AG10803 (cell line): ENCODE measurements at places on chromosomes 3 and 15.

- no peak for DNase-seq
These were observed 31.5 kb upstream of the DYNC1LI1 start for GRCh38 chr3:32602206-32602605.

DNA sequence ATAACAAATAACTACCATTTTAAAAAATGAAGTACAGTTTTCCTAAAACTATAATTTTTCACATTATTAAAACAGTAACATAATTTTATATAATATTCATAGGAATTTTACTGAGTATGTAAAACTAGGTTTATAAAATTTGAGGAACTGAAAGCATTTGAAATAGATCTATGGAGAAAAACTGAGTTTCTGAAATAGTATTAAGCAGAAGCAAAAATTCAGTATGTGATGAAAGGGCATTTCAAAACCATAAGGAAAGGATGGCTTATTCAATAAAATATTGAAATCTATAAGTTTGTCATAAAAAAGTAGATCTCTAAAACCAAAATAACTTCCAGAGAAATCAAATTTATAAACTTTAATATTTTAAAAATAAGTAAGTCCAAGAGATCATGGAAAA lies 53.4 kb downstream of the GBE1 start:
- no peak for DNase-seq

DNA sequence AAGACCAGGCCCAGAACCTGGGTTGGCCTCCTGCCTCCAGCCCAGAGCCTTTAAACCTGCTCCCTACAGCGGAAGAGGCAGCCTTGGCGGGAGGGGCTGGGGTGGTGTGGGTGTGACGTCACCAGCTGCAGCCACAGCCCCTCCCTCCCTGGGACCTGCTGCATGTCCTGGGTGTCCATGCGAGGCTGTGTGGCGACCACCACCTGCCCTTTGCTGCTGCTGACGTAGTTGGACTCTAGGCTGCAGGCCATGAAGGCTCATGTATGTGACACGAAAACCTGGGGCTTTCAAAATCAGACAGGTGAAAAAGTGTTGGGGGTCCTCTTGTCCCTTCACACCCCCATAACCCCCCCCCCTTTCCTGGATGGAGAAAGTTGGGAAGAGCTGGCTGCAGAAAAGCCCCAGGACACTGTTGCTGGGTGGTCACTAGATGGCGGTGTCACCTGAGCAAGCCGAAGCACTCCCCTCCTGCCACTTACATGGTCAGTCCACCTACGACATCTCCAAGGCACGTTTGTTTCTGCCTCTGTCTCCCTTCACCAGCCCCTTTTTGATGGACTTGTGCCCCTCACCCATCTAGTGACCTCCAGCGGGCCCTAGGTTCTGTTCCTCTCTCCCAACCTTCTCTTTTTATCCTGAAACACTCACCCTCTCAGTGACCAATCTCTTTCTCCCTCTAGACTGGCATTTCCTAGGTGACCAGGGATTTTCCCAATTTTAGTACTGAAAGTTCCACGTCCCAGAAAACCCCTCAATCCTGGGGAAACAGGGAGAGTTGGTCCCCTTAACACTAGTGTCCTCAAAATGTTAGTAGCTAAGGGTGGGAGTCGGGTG lies 35.2 kb downstream of the SLC6A20 start:
- DNase-seq = peak; percentile 68

DNA sequence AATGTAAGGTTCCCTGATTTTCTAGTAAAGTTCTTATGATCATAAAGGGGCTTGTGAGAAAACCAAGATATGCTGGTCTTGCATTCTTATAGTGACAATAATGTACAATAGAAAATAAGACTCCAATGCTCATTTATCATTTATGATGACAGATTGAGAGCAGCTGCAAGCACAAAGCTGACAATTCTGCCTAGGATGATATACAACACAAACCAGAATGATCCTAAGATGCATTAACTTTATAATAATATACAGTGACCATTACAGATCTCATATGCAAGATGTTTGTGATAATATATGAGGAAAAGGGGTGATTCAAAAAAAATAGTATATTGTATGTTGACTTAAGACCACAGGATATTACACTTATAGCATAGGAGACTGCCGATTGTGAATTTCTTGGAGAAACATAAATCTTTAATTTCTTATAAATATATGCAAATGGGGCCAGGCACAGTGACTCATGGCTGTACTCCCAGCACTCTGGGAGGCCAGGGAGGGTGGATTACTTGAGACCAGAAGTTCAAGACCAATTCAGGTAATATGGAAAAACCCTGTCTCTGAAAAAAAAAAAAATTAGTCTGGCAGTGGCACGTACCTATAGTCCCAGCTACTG lies 387.0 kb downstream of the ZBBX start:
- DNase-seq = no peak

DNA sequence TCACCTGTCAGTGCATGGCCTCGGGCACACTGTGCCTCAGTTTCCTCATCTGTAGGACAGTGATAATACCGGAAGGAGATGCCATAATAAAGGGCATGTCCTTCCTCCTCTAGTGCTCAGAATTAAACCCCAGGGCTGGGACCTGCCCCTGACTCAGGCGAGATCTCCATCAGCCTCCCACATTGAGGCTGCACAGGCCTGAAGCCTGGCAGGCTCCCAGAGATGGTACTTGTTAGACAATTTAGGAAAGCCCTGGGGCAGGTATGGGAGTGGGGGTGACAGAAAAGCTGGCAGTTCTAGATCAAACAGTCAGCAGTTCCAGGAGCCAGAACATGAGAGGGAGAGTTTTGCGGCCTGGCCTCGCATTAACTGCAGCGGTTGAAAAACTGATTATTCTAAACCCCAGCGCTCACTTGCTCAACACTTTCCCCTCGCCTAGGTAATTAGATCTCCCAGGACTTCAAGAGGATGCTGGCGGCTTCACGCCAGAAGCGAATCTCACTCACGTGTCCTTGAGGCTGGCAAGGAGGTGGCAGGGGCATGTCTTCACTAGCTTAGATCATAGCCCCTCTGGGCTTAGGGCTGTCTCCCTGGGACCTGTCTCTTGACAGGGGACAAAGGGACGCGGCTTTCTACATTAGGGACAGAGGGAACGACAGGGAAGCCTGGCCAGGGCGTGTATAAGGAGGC lies 73.1 kb downstream of the ATP2B2 start:
- no peak for DNase-seq

DNA sequence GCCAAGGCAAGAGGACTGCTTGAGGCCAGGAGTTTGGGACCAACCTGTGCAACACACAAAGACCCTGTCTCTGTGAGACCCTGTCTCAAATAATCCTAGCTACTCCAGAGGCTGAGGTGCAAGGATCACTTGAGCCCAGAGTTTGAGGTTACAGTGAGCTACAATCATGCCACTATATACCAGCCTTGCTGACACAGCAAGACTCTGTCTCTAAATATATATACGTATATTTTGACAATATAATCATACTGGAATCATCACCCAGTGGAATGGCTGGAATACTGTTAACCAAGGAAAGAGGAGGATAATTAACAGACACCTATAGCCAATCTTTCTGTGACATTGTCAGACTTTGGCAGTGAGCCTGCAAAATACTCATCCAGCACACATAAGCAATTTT lies 9.0 kb upstream of the MAP1A start:
- no peak for DNase-seq

DNA sequence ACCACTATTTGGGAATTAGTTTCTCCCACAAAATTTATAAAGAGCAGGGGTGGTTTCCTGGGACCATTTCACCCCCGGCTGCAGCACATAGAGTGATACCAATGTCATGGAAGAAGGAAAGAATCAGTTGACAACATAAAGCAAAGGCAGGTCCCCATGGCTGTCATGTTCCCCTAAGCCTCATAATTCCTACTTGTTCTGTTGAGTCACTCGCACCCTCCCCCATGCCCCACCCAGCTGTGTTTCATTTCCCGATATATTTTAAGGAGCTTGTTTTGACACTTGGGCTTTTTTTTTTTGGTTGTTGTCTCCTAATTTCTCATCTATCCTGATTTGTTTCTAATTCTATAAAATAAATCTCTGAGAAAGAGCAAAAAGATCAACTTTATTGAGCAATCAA lies 24.9 kb downstream of the ERC2 start:
- no peak for DNase-seq

DNA sequence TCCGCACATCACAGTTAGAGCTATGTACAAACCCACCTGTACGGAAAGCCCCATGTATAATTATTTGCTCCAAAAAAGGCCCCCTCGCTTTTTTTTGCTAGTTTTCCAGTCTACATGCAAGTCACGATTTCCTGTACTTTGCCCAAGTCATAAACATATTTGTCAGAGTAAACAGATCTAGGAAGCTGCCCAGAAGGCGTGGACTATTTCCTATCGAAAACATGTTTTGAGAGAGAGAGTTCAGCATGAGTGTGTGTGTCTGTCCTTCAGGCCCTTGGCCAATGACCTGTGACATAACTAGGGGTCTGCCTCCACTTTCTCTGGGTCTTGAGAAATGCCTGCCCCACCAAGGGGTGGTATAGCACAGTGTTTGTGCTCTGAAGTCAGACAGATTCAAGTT lies 72.7 kb upstream of the HACD2 start:
- DNase-seq = peak; percentile 32

- DNase-seq = no peak
These were observed 14.0 kb upstream of the ALAS1 start for GRCh38 chr3:52183786-52184445.

DNA sequence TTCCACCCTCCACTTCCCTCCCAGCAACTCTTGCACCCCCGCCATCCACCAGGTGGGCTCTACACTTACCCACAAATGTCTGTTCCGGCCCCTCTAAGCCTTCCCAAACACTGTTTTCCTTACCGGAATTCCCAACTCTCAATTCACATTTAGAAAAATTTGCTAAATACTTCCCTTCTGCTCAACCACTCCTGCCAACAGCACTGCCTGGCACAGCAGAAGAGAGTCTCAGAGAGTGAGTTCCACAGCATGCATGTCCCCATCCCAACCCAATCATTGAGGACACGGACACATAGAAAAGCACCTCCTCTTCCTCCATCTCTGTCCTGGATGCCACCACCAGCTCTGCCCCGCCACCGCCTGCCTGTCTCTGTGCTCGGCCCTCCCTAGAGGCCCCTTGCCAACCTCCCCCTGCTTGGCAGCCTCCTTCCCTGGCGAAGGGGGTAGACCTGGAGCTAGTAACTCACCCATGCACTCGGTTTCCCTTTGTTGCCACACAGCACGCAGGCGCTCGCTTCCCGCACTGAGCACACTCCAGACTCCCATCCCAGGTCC lies 66.2 kb upstream of the SLC6A1 start:
- DNase-seq = no peak

DNA sequence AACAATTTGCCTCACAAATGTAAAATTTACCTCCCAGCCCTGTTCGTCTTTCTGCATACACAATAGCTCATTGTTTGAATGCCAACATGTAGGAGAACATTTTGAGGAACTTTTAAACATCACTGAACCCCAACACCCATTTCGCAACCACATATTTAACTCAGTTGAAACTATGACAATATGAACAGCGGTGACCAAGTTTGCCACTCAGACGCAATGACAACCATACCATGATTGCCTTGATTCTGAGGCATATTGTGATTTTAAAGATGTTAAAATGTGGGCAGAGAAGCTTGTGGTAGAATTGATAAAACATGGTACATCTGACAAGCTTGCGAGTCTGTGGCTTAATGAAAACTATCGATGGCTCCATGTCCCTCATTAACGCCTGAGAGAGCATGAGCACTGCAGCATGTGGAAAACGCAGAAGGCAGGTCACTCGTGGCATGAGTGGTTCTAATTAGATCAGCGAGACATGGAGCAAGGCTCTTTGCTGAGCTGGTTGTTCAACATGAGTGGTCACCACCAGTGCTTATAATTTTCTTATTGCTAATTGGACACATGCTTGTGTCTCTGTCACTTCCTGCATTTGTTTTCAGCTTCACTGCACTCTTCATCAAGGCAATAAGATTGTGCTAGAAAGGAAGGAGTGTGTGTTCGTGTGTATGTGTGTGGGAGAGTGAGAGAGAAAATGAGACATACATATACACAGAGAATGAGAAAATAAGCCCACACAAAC lies 116.8 kb downstream of the CHST2 start:
- peak; percentile 7 for DNase-seq

- peak; percentile 38 for DNase-seq
These were observed 72.9 kb downstream of the CLASP2 start for GRCh38 chr3:33645060-33645647.

DNA sequence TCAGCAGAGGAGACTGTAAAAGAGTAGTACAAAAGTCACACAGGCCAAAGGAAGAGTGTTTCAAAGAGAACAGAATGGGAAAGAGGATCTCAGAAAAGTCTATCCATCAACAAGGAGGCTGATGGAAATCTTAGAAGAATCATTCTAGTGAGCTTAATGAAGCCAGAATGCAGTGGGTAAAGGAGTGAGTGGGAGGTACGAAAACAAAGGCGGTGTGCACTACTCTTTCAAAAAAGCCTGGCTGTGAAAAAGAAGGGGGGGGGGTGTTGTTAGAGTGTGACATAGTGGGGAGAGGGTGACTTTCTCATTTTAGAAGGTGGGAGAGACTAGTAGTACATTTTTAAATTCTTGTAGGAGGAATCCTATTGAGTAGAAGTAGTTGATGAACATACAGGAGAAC lies 11.7 kb downstream of the PAQR9 start:
- no peak for DNase-seq

DNA sequence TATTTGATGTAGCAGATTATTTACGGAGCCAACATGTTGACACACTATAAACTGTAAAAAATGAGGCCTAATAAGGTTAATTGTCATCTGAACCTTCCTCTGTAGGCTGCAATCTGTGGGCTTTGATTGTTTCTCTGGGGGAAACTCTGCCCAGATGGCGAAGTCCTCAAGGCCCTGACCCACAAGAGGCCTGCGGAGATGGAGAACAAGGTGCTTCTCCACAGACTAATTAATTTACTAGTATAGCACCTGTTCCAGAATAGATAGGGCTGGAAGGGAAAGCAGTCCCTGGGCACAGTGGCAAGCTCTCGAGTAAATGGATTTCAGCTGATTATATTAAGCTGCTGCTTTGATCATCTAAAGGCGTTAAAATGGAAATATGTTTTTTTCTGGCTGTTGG lies 338.8 kb upstream of the DNAJC19 start:
- no peak for DNase-seq

DNA sequence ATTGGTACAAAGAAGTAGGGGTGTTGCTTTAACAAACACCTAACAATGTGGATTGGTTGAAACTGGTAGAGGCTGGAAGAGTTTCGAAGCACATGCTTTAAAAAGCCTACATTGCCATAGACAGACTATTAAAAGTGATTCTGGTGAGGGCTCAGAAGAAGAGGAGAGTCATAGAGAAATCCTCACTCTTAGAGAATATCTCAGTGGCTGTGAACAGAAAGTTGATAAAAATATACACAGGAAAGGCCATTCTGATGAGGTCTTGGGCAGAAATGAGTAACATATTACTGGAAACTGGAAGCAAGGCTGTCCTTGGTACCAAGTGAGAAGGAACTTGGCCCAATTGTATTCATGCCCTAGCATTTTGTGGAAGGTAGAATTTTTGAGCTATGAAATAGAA lies 173.7 kb upstream of the CRBN start:
- no peak for DNase-seq

- peak; percentile 99 for DNase-seq
These were observed 79.6 kb upstream of the SPATA12 start for GRCh38 chr3:56980798-56981390.

DNA sequence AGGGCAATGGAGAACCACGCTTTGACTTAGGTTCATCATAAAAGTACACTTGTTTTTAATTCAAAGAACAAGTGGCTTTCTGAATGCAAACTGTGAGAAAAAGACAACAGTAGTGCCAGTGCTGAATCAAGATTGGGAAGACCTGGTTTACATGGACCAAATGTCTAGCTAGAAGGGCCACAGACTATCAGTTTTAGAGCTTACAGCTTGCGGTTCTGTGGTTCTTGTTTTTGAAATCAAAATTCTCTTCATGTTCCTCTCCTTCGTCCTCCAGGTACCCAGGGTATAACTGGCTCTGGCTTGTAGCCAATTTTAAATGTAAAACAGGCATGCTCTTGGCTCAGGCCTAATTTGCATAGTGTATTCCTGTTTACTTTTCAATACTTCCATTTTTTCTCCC lies 124.6 kb downstream of the TGFBR2 start:
- no peak for DNase-seq
